ENCODE measurements at places on chromosomes 11 and 22.

- no peak for DNase-seq
Measured at GRCh38 chr11:73227571-73228211, 9.6 kb downstream of the P2RY2 start.

GRCh38 chr11:69287968-69288882 is 5.7 kb upstream of the MYEOV start:
- DNase-seq, result no peak

- peak; percentile 22 for DNase-seq
Measured at GRCh38 chr11:96464700-96465307, 75.0 kb downstream of the JRKL start.

DNA sequence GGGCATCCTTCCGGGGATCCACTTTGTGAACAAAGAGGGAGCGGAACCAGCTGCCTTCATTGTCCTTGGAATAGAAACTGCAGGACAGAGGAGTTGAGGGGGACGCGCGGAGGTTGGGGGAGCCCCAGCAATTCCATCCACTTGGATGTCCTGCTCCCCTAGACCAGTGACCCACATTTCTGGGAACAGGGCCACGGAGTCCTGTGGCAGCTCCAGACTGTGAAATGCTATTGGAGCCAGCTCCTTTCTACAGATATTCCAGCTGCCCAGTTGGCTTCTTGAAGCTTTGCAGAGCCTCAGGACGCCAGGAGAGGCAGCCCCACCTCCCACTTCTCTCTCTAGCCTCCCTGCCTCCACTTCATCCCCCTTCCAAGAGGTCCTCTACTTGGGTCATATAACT is 10.5 kb downstream of the NIPSNAP1 start:
- no peak for DNase-seq

DNA sequence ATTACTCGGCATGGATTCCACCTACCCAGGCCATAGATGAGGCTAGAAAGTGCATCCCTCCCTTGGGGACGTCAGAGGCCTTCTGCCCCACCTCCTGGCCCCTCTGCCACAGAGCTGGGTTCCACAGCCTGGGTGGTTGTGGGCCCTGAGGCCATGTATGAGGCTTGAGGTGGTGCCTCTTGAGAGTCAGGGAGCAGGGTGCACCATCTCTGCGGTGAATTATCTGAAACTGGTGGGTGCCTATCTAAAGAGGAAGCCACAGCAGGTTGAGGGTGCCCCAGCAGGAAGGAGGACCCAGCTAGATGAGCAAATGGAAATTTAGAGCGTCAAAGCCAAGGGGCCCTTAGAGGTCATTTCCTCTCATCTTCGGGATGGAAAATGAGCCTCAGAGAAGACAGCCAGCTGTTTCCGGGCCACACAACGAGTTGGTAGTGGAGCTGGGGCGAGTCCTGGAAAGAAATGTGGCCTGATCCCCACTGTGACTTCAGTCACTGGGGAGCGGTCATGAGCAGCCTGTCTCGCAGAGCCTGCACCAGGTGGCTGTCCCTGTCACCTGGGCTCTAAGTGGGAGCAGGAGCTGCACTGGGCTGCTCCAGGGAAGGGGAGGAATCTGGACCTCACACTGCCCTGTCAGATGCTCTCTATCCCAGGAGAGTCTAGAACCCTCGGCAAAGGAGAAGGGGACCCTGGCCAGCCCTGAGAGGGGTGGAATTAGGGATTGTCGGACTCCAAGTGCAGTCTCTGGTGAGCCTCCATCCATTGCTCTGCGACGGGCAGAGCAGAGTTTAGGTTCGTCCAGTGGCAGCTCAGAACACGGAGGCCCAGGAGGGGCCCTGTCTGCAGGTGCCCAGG is 7.3 kb downstream of the ADORA2A start:
- DNase-seq, result peak; percentile 40

GRCh38 chr22:27976586-27976985 is 57.5 kb upstream of the PITPNB start:
- DNase-seq, result no peak

DNA sequence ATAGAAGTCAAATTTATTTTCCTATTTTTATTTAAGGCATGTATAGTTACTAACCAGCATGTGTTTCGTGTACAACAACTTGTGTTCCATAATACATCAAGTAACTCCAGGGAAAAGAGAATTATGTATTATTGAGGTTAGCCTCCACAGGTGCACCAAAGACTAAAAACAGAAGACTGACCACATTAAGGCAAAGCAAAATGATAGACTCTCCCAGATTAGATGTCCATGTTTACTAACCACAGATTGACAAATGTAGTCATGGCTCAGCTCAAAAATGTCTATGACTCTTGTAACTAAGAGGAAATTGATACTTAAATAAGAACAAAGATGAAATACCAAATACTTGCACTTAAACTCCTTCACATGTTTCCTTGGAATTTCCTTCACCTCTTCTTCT is 238.5 kb downstream of the METTL15 start:
- DNase-seq, result no peak

DNA sequence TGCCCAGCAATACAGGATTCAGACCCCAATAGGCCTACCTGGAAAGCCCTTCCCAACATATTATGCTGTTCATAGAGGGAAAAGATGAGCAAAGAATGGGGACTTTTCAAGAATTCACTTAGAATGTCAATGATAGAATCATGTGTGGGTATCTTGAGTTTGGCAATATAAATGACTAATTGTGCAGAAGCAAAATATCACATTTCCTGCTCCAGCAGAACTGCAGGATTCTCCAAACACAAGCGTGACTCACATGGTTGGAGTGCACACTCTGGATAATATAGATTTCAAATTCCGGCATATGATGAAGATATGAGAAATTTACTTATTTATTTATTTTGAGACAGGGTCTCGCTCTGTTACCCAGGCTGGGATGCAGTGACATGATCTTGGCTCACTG is 12.5 kb upstream of the APOL5 start:
- DNase-seq, result no peak

GRCh38 chr22:50532824-50533796 is 3.3 kb upstream of the TYMP start:
- DNase-seq, result no peak

- DNase-seq, result no peak
Measured at GRCh38 chr11:123546515-123546914, 107.9 kb downstream of the SCN3B start.

DNA sequence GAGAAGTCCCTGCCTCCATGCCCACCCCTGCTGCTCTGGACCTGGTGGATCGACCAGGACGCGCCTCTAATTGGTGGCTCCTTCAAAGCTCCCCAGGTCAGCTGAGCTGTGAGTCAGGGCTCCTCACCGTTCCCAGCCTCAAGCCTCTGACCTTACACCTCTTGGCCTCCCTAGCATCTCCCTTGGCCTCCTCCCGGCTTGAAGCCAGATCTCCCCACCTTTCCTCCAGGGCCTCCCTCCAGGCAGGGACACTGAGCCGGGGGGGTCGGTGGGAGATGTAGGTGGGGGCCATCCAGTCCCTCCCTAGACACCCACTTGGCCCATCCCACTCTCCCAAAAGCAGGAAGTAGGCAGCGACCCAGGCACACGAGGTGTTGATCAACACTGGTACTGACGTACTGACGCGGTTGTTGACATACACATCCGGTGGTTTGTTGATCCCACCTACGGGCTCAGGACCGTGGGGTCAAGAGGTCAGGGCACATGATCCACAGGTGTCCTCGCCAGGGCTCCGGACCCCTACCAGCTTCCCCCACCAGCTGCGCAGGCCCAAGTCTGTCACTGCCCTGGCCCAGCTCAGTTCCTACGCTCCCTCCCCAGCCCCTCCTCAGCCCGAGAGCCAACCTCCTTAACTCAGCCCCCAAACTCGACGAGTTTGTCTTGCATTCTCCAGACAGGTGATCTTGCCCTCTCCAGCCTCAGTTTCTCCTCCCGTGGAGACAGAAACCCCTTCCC is 802 bp downstream of the ATG2A start:
- no peak for DNase-seq

- DNase-seq, result peak; percentile 32
Measured at GRCh38 chr11:45771566-45772448, 33.1 kb upstream of the SLC35C1 start.

- no peak for DNase-seq
Measured at GRCh38 chr22:22818861-22819855, 68.5 kb upstream of the IGLL5 start.

GRCh38 chr11:14544611-14545010 is 24.4 kb upstream of the PSMA1 start:
- DNase-seq, result no peak

DNA sequence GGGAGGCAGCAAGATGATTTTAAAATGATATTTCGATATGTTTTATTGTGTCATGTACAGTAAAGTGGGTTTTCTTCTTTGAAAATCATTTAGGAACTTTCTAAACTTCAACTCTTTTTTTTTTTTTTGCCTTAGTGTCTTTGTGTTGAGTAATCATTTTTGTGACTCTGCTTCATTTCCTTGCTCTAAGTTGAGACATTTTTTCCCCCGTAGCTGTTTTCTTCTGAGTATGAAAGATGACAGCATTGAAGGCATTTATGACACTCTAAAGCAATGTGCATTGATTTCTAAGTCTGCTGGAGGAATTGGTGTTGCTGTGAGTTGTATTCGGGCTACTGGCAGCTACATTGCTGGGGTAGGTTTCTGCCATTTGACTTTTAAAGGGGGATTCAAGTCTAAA is 23.5 kb downstream of the RRM1 start:
- DNase-seq, result no peak

DNA sequence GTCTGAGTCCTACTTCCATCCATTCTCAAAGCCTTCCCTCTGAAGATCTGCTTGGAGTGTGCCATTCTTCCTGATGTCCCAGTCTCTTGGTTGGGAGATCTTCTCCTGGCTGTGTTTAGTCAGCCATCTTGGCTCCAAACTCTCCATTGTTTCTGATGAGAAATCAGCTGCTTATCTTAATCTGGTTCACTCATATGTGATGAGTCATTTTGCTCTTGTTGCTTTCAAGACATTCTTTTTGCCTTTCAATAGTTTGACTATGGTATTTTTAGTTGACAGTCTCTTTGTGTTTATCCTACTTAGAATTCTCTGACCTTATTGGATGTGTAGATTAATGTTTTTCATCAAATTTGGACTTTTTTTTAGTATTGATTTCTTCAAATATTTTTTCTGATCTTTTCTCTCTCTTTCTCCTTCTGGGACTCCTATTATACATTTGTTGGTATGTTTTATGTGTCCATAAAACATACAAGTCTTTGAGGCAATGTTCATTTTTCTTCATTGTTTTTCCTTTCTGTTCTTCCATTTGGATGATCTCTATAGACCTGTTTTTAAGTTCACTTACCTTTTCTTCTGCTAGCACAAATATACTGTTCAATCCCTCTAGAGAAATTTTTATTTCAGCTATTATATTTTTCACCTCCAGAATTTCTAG is 77.2 kb upstream of the CLPB start:
- DNase-seq, result no peak

- no peak for DNase-seq
Measured at GRCh38 chr11:28529540-28530410, 421.6 kb downstream of the METTL15 start.

DNA sequence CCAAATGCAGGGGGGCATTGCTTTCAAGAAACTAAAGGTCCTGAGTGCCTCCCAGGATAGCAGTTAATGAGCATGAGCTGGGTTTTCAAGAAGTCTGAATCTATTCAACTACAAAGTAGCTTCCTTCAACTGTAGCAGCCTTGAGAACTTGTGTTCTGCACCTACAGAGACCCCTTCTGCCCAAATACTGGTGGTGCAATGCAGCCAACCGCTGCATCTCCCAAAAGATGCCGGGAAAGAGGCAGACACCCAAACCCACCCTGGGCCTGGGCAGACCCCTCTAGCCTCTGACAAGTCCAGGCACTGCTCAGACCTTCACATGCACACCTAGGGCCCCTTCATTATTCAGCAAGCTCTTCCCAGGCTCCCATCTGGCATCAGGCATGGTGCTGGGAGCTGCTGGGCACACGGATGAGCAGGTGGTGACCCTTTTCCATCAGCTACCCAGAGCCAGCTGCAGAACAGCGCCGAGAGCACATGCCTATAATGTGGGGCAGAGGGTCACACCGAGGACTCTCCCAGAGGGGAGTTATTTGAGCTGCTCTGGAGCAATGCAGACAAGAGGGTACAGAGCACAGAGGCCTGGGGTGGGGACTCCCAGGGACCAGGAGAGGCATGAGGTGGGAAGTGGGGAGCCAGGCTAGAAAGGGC is 44.9 kb upstream of the ETS1 start:
- peak; percentile 60 for DNase-seq

DNA sequence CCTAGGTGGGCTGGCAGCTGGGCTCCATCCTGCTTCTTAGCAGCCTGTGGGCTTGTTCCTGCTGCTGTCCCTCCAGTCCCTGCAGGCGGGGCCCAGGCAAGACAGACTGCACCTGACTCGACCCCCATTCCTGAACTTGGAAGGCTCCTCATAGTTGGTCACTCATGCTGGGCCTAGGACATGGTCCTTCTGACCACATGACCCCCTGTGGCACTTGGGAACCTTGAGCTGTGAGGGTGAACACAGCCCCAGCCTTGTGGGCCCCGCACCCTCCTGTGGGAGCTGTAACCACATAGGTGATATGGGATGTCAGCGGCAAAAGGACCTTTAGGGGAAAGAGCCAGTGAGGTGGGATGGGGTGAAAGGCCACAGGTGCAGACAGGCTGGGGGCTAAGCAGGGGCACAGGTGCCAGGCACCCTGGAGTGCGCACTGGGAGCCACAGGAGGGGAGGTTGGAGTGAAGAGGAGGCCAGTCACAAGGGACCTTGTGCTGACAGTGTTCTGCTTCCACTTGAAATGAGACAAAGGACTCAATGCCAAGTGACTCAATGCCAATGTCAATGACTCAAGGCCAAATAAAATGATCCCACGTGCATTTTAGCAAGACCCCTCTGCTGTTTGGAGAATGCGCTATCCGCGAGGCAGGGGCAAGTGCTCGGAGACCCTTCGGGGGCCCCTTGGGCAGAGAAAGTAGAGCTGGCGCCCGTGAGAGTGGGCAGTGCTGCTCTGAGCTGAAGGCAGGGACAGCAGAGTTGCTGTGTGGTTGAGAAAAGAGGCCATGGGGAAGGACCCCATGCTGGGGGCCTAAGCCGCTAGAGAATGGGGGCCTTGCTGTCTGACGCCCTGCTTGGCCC is 90.7 kb downstream of the MORC2 start:
- DNase-seq, result no peak

GRCh38 chr11:20011307-20011951 is 148.8 kb downstream of the DBX1 start:
- no peak for DNase-seq

DNA sequence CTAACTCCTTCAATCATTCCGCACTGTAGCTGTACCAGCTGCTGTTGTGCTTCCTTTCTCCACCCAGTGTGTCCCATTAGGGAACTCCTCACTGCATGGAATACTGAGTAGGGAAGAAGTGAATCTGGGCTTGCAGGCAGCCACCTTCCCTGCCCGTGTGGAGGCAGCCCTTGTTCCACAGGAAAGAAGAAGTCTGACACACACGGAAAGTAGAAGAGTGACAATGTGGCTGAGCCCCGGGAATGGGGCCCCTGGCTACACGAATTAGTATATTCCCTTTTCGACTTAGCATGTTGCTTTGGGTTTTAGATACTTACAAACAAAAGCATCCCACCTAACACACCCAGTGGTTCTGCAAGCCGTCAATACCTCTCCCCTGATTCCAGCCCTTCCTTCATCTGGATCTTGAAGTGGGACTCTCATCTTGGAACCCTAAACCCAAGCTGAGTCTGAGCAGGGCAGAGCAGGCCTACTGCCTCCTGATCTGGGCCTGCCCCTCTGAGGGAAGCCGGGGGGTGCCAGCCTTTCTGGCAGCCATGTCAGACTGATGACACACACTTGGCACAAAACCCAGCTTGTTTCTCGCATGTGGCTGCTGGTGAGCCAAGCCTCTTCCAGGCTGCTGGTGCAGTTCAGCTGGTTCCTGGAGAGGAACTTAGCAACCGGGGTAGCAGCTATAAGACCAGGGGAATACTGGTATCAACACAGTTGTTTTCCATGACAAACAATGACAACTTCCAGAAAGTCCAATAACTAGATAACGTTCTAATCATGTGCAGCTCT is 71.6 kb downstream of the C11orf58 start:
- no peak for DNase-seq

GRCh38 chr11:115544422-115544948 is 40.3 kb upstream of the CADM1 start:
- DNase-seq, result no peak
